ENCODE measurements at places on chromosomes 3 and 15.

GRCh38 chr15:31325595-31326155 lies 960 bp upstream of the KLF13 start:
- peak; percentile 40 for DNase-seq

DNA sequence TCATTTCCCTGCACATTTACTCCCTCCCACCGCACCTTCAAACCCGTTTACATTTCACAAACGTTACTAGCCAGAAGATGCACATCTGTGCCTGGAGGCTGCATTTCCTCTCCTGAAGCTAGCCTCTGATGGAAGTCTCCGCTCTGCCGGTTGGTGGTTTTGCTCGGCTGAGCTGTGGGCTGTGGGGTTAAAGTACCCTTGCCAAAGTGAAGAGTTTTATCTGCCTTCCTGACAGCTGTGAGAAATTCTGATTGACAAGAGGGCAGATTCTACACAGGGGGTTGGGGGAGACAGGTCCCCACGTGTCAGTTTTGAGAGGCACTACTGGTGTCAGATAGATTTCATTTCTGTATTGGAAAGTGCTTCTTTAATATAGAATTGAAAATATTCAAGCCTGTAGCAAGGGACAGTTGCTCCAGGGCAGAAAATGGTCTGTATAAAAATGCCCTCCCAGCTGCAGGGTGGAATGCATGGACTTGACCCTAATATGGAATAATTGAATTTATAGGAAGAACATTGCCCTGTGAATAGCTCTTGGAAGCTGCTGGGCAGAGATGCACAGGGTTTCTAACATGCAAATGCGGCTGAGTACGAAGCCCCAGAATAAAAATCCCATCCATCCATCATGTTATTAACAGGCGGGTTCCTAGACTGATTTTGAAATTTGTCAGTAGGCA lies 201.1 kb upstream of the RGMA start:
- no peak for DNase-seq

DNA sequence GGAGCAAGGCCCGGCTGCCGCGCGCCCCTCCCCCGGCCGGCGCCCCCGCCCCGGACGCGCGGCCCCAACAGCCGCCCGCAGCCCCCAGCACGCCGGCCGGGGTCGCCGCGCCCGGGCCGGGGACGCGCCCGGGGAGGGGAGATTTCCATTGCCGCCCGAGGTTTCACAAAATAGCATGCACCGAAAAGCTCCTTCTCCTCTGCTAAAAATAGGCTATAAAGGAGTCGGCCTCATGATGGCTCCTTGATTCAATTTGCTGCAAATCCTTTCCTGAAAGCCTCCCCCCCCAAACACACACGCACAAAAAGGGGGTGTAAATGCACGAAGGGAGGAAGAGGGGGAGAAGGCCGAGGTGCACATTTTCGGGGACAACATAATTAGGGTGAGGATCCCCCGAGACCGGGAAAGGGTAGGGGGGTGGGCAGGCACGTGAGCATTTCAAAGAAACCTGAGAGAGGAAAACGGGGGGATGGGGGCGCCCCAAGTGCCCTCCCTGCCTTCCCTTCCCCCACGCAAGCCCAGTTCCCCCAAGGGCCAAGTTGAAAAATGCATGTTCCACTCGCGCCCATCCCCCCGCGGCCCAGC lies 734 bp downstream of the TBL1XR1 start:
- DNase-seq: peak; percentile 48

DNA sequence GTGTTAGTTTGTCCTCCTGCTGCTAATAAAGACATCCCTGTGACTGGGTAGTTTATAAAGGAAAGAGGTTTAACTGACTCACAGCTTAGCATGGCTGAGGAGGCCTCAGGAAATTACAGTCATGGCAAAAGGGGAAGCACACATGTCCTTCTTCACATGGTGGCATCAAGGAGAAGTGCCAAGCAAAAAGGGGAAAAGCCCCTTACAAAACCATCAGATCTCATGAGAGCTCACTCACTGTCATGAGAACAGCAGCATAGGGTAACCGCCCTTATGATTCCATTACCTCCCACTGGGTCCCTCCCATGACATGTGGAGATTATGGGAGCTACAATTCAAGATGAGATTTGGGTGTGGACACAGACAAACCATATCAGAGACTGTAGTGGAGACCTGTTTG lies 27.0 kb downstream of the TM2D3 start:
- DNase-seq: no peak

GRCh38 chr3:4687167-4687566 lies 194.0 kb downstream of the ITPR1 start:
- DNase-seq: no peak

- DNase-seq: peak; percentile 22
These were observed 25.3 kb downstream of the RAD18 start for GRCh38 chr3:8938021-8938420.

DNA sequence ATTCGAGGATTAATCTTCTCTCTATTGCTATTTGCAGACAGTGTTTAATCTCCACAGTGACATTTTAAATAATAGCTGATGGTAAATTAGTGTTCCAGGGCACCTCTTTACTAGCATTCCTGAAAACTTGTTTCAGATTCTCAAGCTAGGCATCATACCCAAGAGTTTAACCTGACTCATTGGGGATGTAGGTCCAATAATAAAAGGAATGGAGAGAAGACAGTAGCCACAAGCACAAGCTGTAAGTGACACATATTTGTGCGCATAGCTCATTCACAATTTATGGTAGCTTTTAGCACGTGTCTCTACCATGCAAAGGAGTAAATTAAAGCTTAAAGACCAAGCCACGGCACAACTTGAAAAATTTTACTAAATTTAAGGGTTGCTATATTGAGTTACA lies 171.3 kb upstream of the FAM3D start:
- peak; percentile 46 for DNase-seq

GRCh38 chr3:5011555-5012256 lies 32.5 kb downstream of the BHLHE40 start:
- DNase-seq: no peak

DNA sequence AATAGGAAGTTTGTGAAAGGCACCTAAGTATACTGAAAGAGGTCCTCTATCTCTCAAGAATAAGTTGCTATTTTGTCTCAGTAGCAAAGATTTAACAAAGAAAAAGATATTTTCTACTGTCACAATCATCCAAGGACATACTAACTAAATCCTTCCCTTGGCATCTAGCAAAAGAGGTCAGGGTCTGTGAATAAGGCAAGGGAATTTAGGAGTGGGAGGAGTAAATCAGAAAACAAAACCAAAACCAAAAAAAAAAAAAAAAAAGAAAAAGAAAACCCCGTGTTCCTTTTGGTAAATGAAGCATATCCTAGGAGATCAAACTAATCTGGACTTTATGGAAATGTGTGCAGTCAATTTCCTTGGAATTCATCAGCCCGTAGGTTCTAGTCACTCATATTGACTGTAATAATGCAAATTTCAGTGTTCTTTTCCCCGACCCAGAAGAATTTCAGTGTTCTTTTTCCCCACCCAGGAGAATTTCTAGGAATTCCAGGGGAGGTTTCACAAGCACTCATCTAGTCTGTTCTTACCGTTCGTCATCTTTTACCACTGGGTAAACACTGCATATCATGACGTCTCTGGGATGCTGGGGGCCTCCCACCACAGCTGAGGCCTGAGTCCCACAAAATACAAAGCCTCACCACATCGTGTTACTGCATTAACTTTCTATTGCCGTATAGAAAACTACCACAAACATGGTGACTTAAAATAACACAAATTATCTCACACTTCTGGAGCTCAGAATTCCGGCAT lies 113.8 kb upstream of the CCDC54 start:
- no peak for DNase-seq

GRCh38 chr3:167872941-167873340 lies 137.4 kb downstream of the SERPINI1 start:
- DNase-seq: no peak

DNA sequence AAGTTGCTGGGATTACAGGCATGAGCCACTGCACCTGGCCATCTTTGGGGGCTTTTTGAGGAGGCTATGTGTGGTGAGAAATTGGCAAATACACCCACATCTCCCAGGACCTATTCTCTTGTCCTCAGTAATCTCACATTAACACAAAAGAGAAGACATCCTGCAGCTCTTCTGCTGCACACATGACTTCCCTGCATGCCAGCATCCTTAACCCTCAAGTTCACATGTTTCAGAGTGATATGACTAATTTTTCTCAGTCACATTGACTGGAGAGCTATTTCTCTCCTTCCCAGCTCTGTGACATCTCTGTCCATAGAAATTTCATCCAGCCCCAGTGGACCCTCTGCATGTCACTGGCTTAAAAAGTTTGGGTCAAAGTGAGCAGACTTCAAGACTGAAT lies 1.9 kb upstream of the SKIC8 start:
- no peak for DNase-seq

- DNase-seq: no peak
These were observed 276.7 kb downstream of the CHL1 start for GRCh38 chr3:473033-473800.

DNA sequence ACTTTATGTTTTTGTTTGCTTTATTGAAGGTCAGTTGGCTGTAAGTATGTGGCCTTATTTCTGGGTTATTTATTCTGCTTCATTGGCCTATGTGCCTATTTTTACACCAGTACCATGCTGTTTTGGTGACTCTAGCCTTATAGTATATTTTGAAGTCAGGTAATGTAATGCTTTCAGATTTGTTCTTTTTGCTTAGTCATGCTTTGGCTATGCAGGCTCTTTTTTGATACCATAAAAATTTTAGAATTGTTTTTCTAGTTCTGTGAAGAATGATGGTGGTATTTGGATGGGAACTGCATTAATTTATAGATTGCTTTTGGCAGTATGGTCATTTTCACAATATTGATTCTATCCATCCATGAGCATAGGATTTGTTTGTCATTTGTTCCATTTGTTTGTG lies 63.5 kb upstream of the TTC14 start:
- no peak for DNase-seq

- DNase-seq: no peak
These were observed 33.6 kb upstream of the TMCC1 start for GRCh38 chr3:129927072-129927471.

- DNase-seq: peak; percentile 18
These were observed 220.0 kb upstream of the CGNL1 start for GRCh38 chr15:57156210-57156884.

DNA sequence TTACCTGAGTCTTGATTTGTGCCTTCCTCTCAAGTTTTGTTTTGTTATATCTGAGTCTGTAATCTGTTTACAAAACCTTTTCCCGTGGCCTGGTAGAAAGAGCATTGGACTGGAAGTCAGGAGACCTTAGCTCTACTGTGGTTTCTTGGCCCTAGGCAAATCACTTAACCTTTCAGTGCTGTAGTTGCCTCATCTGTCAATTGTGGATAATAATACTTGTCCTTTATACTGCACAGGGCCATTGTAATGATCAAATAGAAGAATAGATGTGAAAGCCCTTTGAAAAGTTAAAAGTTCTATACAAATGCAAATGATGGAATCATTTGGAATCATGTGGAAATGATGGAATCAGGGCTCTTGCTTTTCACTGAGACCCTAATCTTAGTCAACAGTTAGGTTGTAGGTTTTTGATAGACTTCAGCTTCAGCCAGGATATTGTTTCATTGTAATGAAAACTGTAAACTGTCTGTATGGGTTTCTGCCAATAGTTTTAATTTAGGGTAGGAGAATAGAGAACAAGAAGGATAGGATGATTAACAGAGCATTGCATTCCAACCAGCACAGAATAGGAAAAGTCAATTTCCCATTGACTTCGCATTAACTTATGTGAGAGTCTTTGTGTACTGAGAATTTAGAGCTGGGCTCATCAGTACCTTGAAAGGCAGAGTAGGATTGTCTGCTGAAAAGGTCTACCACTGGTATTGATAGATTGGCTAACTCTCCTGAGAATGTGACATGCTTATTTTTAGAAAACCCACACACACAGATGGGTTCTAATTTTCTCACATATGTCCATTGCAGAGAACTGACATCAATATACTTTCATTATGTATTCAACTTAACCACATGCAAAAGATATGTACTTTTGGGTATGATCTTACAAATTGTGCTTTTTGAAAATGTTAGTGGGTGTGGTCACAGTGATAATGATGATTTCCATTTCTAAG lies 21.8 kb downstream of the MAP2K5 start:
- no peak for DNase-seq

- peak; percentile 12 for DNase-seq
These were observed 18.0 kb downstream of the ATP10A start for GRCh38 chr15:25844981-25845680.

DNA sequence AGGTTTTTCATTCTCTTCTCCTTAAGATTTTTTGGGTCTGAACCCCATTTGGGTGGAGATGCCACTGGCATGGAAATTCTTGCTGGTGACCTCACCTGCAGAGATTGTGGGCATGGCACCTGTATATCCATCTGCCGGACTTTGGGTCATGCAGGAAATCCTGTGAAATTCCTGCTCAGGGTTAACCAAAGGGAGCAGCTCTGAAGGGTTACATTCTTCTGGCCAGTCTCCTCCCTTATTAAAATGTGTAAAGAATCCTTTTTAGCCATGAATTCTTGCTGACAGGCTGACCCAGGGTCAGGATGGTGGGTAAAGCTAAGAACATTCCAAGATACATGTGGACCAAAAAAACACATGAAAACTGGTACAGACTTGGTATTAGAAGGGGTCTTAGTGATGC lies 27.4 kb downstream of the ARHGEF26 start:
- no peak for DNase-seq

DNA sequence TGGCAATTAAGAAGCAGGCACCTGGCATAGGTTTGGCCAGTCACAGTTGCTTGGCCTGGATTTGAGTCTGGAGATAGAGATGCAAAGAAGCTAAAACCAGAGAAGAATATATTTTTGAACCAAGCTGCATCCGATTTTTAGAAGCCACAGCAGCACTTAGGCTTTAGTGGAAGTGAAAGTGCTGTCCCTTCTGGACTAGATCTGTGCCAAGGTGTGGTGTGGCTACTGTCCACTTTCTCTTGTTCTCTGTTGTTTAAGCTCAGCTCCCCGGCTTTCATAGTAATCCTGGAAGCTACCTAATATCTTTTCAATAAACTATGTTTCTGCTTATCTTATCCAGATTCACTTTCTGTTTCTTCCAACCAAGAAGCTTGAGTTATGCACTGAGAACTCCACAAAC lies 183.4 kb upstream of the THRB start:
- no peak for DNase-seq

DNA sequence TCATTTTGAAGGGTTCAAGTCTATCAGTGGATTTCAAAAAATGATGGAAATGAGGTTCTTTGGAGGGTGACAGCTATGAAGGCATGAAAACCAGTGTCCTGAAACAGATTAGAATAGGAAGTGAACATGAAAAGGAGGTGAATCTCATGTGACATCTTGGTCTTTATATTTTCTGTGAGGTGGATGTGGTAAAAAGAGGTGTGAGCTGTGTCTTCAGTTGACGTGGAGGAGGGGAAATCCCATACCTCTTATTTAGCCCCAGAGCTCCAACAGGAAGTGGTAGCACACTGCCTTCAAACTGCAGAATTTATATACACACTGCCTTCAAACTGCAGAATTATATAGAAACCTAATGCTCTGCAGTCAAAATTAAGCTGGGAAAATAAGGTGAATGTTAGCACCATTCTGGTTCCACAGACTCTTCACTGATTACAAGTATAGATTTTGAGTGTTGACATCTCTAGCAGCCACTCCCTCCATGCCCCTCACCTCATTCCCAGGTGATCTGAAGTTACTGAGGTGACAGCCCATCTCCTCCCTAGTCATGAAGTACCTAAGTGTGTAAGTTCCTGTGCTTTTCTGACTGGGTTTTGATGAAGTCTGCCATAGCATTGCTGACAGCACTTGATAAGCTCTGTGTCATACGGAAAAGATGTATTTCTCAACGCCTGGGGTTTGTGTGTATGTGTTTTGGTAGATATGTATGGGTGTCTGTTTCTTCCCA lies 2.7 kb downstream of the RAB8B start:
- DNase-seq: no peak
